Hematopoietic multipotent progenitor cell (in vitro differentiated cells): ENCODE measurements at places on chromosomes 7 and 10. TPM values are rescaled to one million over a fixed set of nuclear protein-coding genes. Genes with fewer than 3 reads are reported as not detected.

GRCh38 chr7:134451656-134452055, 7.2 kb downstream of the AKR1B1 start:
- DNase-seq, result no peak

DNA sequence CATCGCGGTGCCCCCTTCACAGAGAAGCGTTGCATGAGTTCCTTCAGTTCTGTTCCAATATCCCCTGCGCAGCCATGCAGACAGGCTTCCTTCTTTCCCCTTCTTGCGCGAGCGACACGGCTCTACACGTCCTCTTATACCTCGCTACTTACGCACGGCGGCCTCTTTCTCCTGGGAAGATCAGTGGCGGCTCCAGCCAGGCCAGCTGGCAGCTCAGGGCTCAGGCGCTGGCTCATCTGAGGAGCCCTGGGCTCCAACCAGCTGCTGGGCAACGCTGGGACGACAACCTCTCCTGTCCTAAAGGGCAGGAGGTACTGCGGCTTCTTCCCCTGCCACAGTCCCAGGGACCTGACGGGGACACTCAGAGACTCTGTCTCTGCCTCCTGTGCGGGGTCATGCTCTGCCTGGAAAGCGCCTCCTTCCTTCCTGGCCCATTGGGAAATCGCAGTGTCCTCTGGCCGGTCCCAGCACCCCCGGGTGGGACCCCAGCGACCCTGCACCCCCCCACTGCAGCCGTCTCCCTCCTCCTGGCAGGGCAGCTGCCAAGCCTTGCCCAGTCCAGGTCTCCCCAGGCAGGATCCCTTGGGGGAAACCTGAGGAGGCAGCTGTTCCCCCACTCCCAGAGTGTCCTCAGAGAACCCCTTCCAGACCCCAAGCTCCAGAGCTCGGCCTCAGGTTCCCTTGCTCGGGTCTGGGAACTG, 5.0 kb upstream of the FAM20C start:
- DNase-seq, result no peak

- DNase-seq, result no peak
Measured at GRCh38 chr7:110531186-110531585, 559.7 kb upstream of the LRRN3 start.

DNA sequence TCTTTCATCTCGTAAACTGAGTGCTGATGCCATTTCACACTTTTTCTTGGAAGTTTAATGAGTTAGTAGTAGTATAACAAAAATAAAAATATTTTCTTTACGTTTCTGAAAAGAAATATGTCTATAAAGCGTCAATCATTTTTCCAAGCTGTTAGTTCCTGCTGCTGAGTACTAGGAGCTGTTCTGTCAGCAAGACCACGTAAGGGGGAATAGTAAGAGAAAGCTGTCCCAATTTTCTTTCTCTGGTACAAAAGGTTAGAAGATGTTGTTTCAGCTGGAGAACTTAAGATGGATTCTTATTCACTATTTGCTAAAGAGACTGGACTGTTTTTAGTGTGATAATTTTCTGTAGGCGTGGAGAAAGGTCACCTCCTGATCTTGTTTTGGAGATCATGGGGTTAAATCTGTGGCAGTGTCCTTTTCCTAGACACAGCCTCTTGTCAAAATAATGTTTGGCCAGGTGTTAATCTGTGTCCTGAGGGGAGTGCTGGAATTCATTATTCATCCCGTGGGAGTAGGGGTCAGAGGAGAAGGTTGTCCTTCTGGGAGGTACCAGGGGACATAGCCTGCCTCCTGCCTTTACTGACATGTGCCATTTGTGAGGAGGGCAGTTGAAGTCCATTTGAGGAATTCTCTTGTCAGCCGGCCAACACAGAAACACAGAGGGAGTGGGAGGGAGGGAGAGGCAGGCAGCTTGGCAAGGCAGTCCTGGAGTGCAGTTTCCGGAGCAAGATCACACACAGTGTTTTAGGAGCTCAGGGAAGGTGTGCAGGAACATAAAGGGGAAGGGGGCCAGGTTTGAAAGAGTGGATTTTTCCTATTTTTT, 368.7 kb downstream of the AUTS2 start:
- no peak for DNase-seq

GRCh38 chr7:23135755-23136154, 30.2 kb downstream of the KLHL7 start:
- no peak for DNase-seq

DNA sequence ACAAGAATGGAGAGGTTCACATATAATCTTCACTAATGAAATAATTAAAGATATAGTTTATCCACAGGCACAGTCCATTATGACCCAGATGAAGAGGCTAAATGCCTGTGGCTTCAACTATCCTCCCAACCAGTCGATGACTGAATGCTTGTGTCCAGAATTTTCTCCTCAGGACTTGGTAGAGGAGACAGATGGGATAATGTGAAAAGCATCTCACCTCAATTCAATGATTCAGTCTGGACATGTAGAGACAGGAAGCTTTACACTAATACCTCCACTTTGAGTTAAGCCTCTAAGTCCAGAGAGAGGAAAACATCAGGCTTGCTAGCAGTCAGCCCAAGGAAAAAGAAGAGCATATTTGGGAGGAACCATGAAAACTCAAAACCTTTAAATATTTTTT, 59.1 kb upstream of the COL1A2 start:
- DNase-seq, result no peak

DNA sequence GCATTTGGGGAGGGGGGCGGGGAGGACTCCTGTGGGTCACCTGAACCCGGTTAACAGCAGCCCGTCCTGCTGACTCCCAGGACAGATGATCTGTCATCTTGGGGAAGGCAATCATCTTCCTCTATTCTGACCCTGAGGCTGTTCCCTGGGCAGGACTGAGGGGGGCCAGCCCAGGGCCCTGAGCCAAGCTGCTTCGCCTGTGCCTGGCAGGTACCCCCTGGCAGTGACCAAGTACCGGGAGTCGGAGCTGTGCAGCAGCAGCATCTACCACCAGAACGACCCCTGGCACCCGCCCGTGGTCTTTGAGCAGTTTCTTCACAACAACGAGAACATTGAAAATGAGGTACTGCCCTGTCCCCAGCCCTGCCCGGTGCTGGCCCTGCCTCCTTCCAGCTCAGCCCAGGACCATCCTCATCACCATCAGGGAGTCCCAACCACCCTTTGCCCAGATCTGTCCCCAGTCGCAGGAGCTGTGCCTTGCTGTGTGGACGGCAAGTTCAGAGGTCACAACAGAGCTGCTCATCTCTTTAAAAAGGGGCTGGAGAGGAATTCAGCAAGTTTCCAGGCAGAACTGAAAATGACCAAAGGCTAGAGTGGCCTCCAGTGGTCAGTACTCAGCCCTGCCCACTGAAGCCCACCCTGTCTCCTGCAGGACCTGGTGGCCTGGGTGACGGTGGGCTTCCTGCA, 8.1 kb downstream of the AOC1 start:
- no peak for DNase-seq

- DNase-seq, result no peak
Measured at GRCh38 chr7:94067047-94067446, 62.9 kb upstream of the BET1 start.

- DNase-seq, result no peak
Measured at GRCh38 chr7:29613100-29613499, 49.5 kb downstream of the PRR15 start.

DNA sequence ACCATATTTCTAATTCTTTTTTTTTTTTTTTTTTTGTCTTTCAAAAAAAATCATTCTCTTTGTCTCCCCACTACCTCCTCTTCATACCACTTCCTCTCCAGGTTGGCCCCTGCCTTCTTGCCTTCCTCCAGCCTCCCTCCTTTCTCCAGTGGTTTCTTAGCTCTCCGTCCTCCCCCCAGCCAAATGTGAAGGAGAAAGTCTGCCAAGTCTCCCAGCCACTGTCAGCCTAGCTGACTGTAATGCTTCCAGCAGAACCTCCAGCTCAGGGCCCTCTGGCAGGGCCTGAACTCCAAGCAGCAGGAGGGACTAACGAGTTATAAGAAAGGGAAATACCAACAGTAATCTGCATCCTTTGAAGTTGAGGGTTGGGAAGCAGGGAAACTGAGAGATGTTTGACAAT, 35.5 kb upstream of the BICC1 start:
- no peak for DNase-seq

DNA sequence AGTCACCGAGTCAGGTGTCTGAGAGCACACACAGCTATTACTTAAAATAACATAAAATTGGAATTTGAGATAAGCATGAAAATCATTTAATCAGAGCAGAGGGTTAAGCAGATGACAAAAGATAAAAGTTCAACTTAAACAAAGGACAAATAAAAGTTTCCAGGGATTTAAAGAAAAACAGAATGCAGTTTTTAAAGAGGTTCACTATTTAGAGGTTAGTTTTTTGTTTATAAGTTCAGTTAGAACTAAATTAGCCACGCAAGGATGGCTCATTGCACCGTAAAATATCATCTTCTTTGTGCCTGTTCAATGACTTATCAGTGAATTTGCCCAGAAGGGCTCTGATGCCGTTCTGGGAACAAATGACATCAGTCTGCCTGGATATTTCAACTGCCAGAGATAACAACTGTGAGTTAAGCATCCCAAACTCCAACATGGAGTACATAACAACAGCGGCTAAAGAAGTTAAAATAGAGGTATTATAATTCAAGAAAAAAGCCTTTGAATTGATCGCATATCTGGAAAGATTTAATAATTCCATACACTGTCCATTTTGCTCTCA, 107.8 kb downstream of the ANK3 start:
- no peak for DNase-seq

DNA sequence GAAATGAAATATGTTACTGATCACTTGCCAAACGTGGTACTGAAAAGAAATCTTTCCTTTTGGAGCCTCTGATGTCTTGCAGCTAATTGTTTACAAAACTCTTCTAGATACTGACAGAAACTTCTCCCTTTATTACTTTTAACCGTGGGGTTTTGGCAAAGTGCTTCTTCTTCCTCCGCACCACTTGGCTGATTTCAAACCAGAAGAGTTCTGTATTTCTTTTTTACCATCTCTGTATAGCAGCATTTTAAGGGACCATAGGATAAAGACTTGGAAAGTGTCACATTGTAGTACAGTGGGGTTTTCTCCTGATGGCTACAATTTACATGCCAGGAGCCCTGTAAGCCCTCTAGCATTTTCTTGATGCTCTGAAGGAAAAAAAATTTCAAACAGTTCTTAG, 21.9 kb upstream of the CREB5 start:
- DNase-seq, result no peak

- DNase-seq, result no peak
Measured at GRCh38 chr7:36944838-36945237, 220.5 kb upstream of the AOAH start.

GRCh38 chr7:20284003-20284770, 46.5 kb upstream of the ITGB8 start:
- no peak for DNase-seq

DNA sequence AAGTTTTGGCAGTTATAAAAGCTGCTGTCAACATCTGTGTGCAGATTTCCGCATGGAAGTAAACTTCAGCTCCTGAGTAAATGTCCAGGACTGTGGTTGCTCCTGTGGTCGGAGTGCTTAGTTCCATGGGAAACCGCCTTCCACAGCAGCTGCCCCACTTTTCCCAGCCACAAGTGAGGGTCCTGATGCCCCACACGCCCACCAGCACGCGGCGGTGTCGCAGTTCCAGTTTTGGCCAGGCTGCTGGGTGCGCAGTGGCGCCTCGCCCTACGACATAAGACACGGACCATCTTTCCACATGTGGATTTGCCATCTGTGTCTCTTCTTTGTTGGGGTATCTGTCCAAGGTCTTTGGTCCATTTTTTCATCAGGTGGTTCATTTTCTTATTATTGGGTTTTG, 167.1 kb downstream of the DIP2C start:
- DNase-seq, result no peak

DNA sequence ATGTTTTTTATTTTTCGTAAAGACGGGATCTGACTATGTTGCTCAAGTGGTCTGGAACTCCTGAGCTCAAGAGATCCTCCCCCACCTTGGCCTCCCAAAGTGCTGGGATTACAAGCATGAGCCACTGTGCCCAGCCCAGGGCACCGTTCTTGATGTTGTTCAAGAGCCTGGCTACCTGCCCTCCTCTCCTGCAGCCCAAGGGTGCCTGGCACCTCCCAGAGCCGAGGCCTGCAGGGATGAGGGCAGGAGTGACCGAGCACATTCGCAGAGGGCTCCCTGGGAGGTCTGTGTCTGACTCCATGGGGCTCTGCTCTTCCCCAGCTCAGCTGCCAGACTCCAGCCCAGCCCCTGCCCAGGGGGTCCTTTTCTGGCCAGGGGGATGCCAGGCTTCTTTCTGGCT, 15.4 kb downstream of the SH2B2 start:
- no peak for DNase-seq

- DNase-seq, result no peak
Measured at GRCh38 chr7:54690050-54690443, 69.0 kb downstream of the SEC61G start.

DNA sequence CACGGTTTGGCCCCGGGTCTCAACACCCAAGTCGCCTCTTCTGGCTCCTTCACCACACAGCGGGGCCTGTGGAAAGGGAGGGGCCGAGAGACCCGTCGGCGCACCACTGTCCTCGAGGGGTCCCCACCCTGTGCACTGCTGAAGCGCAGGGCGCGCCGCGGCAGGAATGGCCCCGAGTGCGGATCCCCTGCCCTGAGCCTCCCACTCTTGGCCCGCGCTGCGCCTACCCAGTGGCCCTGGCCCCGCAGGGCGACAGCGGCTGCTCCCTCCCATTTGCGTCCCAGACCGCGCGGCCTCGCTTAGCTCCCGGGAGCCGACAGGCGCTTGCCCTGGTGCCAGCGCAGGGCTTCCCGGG, 2.1 kb upstream of the SFMBT2 start:
- DNase-seq, result no peak

DNA sequence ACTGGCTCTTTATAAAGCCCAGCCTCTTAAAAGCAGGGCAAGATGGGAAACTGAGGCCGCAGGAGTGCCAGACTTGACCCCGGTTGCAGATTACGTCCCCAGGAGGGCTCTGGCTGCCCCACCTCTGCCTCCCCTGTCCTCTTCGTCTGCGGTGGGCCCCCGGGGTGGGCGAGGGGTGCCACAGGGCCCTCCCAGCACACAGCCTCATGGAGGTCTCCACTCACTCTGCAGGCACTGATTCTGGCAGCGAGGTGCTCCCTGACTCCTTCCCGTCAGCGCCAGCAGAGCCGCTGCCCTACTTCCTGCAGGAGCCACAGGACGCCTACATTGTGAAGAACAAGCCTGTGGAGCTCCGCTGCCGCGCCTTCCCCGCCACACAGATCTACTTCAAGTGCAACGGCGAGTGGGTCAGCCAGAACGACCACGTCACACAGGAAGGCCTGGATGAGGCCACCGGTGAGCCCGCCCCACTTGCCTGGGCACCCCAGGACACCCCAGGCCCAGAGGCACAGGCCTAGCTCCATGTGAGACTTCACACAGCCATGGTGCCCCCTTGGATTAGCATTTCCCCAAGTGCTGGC, 39.4 kb upstream of the SLC29A3 start:
- DNase-seq, result no peak

The PRLHR gene
- not detected for total RNA-seq

The CDHR1 gene
- under 0.01 TPM for total RNA-seq

The PRPS1L1 gene
- under 0.01 TPM for total RNA-seq

The TACC2 gene
- total RNA-seq, result under 0.01 TPM

The OR13A1 gene
- total RNA-seq, result under 0.01 TPM
